ENCODE measurements at places on chromosomes 1 and 21. TPM values are rescaled to one million over a fixed set of nuclear protein-coding genes. Genes with fewer than 3 reads are reported as not detected.

DNA sequence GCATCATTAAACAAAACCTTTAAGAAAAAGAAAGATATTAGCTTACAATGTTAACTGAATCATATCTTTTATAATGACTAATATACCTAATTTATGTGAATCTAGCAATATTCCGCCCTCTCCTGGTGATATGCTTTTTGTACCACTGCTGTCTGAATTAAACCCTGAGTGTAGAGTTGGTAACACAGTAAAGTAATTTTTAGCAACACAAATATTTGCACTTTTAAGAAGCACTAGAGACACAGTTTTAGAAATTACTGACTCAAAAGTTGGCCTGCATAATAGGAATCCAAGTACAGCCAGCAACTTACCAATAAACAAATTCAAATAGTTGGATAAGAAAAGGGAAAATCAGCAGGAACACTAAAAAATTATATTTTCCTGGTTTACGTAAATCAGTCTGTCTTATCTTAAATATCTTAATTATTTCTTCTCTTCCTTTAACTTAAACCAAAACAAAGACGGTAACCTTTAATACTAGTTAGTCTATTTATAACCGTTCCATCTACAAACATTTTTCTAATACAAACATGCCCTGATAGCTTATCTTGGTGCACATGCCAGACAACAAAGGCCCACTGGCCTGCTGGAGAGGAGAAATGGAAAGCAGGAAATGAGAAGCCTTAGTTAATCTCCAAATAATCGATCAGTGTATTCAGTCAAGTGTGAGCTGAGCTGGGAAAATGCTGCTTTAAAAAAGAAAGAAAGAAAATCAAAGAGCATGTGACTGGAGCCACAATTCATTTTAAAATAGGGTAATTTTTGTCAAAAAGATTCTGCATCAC lies 246.0 kb downstream of the RERE start:
- DNase-seq: peak; percentile 78

- DNase-seq: no peak
Observed at GRCh38 chr1:46526013-46526690, 25.3 kb downstream of the KNCN start.

DNA sequence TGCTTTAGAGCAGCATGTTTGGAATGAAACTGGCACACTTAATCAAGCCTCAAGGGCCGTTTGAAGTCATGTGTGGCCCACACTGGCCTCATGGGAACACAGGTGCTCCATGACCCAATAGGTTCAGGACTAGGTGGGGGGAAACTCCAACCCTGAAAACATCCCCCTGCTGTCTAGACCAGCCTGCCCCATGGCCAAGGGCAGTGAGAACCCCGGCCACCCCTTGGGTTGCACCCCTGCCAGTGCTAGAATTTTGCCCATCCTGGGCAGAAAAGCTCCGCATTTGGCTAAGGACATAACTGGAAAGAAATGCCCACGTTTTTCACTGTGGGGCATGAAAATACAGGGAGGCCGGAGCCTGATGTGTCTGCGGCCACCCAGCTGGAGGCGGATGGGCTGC lies 6.1 kb upstream of the PTGER3 start:
- no peak for DNase-seq

GRCh38 chr1:205444931-205445645 lies 10.8 kb downstream of the BLACAT1 start:
- DNase-seq: no peak

DNA sequence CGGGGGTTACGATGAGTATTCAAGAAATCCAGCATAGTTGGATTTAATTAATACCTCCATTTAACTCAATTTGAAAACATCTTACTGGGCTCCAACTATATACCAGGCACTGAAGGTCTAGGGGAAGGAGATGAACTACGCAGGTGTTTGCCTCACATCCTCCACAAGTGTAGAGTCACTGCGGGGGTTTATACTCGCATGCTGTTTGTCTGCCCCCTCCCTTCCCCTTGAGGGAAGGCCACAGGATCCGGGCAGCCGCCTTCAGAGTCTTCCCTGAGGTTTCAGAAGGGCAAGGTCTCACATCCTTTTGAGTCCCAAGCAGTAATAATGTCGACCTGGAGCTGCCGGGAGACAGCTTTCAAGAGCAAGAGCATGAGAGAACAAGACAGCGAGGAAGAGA lies 142.4 kb upstream of the GALNT2 start:
- no peak for DNase-seq

DNA sequence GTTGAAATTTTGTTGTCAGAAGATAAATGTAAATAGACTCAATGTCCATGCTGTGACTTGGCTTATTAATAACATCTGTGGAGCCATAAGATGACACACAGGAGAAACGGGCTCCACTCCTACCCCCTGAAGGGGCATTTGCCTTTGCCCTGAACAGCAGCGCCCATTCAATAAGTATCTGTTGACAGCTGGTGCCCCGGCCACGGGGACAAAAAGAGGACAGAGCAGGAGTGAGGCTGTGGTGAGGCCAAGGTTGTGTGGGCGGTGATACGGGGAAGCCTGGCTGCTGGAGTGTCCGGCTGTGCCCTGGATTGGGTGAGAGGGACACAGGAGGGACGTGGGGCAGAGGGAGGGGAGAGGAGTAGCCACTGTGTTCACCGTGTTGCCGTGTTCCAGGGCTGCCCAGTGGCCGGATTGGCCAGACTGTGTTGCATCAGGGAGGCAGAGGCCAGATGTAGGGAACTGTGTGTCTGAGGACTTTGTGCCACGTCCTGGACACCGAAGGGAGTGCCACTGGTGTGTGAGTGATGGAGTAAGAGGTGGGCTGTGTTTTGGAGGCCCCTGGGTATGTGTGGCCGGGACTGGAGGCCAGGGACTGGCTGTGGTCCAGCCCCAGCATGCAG lies 15.1 kb downstream of the PRMT2 start:
- DNase-seq: no peak

GRCh38 chr1:76336931-76337371 lies 262.4 kb downstream of the ST6GALNAC3 start:
- peak; percentile 89 for DNase-seq

GRCh38 chr21:32001390-32001789 lies 128.6 kb downstream of the HUNK start:
- DNase-seq: no peak

- DNase-seq: no peak
Observed at GRCh38 chr1:18398791-18399530, 81.8 kb upstream of the KLHDC7A start.

- DNase-seq: peak; percentile 99
Observed at GRCh38 chr1:184866991-184867788, 107.1 kb downstream of the NIBAN1 start.

GRCh38 chr1:86140281-86140880 lies 16.2 kb downstream of the COL24A1 start:
- no peak for DNase-seq

DNA sequence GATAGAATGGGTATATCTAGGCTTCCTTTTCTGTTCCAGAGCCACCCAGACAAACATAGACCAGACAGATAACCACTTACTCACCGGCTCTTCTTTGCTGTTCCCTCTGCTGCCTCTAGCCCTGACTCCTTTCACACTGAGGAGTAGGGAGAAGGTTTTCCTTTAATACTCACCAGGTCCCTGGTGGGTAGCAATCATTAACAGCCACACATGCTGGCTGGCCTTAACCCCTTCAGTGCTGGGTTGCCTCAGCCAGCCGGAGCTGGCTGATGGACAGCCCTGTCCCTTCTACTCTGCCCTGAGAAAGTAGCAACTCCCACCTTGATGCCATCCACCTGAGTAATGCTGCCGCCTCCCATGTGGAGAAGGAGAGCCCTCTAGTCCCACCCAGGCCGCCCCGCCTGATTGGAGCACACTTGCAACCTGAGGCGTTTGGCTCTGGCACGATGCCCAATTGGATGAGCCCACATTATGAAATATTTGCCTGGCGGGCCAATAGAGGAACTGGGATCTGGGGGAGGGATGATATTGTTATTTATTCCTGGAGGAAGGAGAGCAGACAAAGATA lies 71.6 kb downstream of the PLEKHA6 start:
- peak; percentile 11 for DNase-seq

Gene SPATA45
- total RNA-seq: 0.51 TPM

Gene GNAT2
- under 0.01 TPM for total RNA-seq

Gene CCDC185
- not detected for total RNA-seq

Gene ADAM30
- not detected for total RNA-seq
